ENCODE measurements at places on chromosomes 7 and 10.
A peak's percentile ranks its signal among the peaks of the same experiment; 100 is the strongest.

- no peak for DNase-seq
Measured at GRCh38 chr10:20454331-20454730, 442.8 kb downstream of the NEBL start.

- no peak for DNase-seq
Measured at GRCh38 chr7:28356619-28357018, 55.7 kb upstream of the CREB5 start.

DNA sequence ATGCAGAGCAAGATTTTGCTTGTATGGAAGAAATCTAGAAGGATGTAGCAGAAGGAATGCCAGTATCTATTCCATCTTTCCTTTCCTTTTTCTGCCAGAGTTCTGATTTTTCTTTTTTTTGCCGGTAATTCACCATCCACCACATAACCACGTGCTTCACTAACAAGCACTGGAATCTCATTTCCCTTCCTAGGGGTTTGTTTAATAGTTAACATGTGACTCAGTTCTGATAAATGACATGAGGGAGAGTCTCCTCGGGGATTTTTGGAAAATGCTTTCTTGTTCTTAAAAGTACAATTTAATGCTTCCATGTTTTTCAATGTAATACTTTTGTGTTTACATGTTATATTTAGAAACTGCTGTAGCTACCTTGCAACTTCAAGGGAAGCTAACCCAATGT is 590.2 kb downstream of the SH2D4B start:
- DNase-seq, result no peak

DNA sequence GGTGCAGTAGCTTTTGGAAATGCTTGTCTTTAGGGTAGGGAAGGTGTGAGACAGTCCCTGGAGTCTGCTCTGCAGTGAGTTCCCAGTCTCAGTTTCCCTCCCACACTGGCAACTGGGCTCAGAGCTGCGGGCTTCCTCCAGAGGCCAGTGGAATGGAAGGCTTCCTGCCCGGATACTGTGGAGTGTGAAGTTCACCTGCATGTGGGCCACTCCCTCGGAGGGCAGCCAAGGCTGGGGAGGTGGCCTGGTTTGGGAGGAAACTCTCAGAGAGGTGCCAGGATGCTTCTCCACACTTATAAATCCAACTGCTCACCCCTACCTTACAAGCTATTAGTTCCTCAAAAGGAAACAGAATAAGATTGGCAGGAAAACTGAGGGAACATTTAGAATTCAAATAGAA is 18.1 kb upstream of the UBE2H start:
- no peak for DNase-seq

- DNase-seq, result no peak
Measured at GRCh38 chr10:33279276-33279675, 55.2 kb downstream of the NRP1 start.

- no peak for DNase-seq
Measured at GRCh38 chr7:45892407-45893035, 4.2 kb downstream of the IGFBP1 start.

DNA sequence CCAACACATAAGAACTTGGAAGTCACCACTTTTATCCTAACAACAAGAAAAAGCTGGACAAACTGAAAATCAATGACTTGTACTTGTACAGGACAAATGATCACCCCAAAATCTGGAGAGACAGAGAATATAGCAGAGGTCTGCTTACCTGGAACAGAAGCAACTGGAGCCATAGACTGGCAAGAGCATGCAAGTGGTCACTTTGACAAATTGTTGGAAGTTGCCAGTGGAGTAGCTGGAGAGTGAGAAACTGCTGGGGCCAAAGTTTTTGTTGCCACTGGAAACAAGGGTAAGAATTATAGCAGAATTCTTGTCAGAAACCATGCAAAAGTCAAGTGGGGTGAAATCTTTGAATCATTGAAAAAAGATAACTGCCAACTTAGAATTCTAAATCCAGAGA is 35.2 kb downstream of the NPY start:
- no peak for DNase-seq

DNA sequence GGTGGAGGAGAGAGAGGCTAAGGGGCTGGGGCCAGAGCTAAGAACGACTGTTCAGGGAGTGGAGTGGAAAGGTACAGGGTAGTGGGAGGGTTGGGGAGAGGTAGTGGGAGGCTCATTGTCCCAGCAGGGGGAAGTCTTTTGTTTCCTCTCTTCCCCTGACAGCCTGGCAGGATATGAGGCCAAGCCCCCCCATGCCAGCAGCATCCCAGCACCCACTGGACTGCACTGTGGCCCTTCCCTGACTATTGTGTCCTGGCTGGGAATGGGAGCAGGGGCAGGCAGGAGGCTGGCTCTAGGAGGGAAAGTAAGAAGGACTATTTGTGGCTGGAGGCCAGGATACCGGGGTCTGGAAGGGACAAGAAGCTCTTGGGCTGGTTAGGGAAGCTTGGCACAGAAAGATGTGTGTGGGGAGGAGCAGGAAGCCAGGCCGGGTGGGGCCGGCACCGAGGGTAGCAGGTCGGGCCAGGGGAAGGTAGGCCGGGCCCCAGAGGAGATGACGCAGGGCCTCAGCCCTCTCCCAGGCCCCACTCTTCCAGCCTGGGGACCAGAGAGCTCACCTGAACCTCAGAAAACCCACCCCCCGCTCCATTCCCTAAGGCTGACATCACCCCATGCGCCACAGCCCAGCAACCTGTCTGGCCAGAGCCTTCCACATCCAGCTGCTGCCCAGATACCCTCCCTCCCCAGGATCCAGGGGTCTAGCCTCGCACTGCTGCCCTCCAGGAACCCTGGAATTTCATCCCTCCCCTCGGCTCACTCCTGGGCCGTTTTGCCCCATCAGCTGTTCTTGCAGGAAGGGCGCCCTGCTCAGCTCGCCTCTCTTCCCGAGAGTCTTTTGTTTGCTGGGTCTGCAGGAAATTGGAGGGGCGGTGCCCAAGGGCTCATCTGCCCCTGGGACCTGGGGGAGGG is 8.8 kb upstream of the EPHB4 start:
- DNase-seq, result no peak

DNA sequence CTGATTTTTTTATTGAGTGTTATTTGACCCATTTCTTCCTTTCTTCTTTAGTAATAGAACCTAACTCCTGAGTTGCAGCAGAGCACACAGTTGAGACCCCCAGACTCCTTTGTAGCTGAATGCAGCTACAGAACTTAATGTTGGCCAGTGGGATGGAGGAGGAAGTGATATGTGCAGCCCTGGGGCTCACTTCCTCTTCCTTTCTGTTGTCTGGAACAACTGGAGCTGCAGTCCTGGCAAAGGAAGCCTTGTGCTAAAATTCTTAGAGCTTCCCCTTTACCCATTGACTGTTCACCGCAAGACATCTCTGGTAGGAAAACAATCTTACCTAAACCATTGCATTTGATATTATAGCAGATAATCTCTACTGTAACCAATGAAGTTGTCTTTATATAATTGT is 86.6 kb downstream of the ITGB8 start:
- DNase-seq, result no peak

DNA sequence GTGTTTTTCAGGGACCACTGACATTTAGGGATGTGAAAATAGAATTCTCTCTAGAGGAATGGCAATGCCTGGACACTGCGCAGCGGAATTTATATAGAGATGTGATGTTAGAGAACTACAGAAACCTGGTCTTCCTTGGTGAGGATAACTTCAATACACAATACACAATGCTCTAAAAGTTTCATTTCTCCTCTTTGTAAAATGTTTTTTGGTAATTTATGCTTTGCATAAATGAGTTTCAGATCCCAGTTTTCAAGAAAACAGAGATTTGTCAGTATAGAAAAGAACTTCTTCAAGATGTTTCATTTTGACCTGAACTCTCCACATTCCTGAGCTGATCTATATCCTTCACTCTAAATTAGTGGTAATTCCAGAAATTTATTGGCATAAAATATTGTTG is 14.2 kb downstream of the ZNF92 start:
- DNase-seq, result no peak

DNA sequence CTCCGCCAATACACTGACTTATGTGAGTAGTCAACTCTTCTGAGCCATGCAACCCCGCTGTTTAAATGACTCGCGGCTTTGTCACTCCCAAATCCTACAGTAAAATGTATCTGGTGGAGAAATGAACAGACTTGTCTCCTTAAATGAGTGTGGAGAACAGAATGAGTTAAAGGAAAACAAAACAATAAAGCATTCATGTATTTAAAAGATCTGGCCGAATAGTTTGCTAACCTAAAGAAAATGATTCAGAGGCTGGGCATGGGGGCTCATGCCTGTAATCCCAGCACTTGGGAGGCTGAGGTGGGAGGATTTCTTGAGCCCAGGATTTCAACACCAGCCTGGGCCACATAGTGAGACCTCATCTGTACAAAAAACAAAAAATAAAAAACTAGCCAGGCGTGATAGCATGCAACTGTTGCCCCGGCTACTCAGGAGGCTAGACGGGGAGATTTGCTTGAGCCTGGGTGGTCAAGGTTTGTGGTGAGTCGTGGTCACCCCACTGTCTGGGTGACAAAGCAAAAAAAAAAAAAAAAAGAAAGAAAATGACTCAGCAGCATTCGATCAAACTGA is 86.5 kb upstream of the PFKP start:
- DNase-seq, result peak; percentile 55

DNA sequence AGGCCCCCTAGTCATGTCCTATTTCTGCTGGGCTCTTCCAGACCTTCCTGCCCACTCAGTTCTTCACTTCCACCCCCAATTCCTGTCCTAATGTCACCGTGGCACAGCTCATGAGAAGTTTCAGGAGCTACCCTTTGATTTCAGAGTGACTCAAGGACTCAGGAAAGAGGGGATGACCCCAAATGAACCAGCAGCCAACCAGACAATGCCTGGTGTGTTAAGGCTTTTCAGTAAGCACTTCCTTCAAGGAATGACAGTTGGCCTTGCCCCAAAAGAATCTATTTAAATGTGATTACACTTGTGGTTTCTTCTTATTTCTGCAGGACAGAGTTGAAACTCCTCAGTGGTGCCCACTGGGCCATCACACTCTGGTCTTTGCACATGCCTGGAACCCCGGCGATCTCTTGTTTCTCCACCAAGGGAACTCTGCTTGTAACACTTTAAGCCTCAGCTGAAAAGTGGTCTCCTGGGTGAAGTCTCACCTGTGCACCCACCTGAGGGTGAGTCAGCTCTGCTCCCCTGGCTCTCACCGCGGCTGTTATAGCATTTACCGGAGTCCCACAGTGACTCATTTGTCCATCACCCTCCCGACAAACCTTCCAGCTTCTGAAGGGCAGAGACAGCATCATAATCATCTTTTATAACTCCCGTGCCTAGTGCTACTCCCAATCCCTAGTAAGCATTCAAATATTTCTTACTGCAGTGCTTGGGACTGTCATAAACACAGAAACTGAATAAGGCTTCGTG is 123.0 kb upstream of the SVIL start:
- no peak for DNase-seq

GRCh38 chr7:98459529-98459928 is 58.6 kb upstream of the BAIAP2L1 start:
- no peak for DNase-seq

GRCh38 chr10:63323701-63324494 is 141.9 kb downstream of the JMJD1C start:
- DNase-seq, result no peak

Data from fibroblast of skin of left quadriceps (primary cell).